ENCODE measurements at places on chromosomes 2 and 18. TPM values are rescaled to one million over a fixed set of nuclear protein-coding genes. Genes with fewer than 3 reads are reported as not detected.

GREB1L gene
- 0.79 TPM for total RNA-seq

GRHL1 gene
- total RNA-seq: 6.0 TPM

ASIC4 gene
- not detected for total RNA-seq

ERBB4 gene
- total RNA-seq: 152 TPM

ABCB11 gene
- 0.03 TPM for total RNA-seq

C2orf15 gene
- total RNA-seq: 6.3 TPM

POMC gene
- total RNA-seq: 1.5 TPM

FOXI3 gene
- total RNA-seq: not detected

SLC38A11 gene
- 20.0 TPM for total RNA-seq

OSGEPL1 gene
- 6.7 TPM for total RNA-seq

TMEM247 gene
- total RNA-seq: not detected

GRCh38 chr2:240398661-240399267 lies 36.7 kb upstream of the GPC1 start:
- DNase-seq: no peak

GRCh38 chr2:46837704-46838103 lies 77.9 kb downstream of the MCFD2 start:
- DNase-seq: no peak

- DNase-seq: peak; percentile 69
Measured at GRCh38 chr18:32802591-32803451, 30.0 kb upstream of the KLHL14 start.

GRCh38 chr2:217983276-217984233 lies 19.2 kb downstream of the TNS1 start:
- DNase-seq: no peak

DNA sequence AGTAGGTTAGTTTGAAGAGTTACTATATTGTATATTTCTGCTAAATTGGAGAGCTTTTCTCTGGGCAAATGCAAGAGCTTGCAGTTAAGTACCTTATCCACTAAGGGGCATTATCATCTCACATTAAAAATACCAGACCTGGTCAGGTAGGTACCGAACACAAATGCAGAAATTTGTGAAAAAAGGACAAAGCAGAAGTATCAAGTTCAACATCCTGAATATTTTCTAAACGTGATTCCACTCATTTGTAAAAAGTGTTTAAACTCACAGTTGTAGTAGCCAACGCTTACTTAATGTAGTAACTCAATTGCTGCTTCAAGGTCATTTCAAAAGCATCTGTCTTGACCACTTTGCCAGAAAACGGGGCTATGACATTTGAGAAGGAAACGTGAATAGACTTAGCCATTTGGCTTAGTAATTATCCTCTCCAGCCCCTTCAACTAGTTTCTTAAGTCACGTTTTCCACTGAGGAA lies 52.1 kb downstream of the CYRIA start:
- no peak for DNase-seq

DNA sequence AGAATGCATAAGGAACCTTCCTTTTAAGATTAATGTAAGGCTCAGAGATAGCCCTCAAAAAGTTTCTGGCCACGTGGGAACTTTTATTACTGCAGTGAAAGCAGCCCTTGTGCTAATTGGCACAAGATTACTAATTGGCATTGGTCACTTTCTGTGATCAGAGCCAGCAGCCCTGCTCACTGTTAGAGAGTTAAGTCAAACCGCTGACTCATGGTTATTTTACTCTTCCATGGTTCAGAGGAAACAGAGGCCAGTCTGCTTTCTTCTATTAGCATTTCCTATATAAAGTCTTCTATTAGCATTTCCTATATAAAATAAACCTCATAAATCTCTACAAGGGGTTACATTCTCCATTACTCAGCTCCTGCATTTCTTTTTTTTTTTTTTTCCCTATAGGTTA lies 1.5 kb upstream of the SLC35G4 start:
- DNase-seq: no peak

- DNase-seq: peak; percentile 58
Measured at GRCh38 chr18:59881728-59882656, 17.8 kb upstream of the PMAIP1 start.

DNA sequence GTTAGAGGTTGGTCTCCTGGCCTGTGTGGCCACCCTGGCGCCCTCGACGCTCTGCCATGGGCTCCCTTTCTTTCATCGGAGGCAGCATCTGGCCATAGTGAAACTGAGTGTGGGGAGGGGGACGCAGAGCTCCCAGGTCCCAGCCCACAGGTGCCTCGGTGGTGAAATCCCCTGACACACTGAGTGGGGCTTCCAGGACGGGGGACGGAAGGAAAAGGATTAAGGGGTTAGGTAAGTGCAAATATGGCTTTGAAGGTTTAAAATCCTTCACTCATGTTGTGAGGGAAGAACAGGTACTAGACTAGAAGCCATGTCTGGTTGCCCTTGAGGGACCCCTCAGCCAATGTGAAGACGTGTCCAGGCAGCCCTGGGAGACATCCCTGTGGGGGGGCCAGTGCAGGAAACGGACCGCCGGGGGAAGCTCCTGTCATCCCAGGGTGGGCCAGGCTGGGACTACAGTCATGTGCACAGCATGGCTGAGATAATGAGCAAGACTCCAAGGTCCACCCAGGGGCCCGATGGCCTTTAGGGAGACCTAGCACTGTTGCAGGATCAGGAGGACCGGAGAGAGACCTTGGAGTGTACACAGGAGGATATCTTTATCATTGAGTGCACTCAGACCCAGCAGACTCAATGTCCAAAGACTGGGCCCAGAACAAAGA lies 36.3 kb downstream of the RTP5 start:
- DNase-seq: no peak

- no peak for DNase-seq
Measured at GRCh38 chr2:197113275-197113711, 186.8 kb upstream of the PGAP1 start.

DNA sequence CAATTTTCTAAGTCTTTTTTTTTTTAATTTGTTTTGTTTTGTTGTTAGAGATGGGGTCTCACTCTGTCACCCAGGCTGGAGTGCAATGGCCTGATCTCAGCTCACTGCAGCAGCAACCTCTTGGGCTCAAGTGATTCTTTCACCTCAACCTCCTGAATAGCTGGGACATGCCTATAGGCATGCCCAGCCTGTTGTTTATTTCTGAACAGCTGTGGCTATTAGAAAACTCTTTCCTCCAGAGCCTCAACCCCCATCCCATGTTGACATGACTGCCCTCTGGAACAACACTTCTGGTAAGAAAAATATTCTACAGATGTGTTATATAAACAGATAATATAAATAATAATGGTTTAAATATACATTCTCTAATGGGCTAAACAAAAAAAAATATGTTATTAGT lies 44.4 kb upstream of the TWSG1 start:
- DNase-seq: no peak

GRCh38 chr18:55695091-55695490 lies 107.1 kb upstream of the TCF4 start:
- no peak for DNase-seq

DNA sequence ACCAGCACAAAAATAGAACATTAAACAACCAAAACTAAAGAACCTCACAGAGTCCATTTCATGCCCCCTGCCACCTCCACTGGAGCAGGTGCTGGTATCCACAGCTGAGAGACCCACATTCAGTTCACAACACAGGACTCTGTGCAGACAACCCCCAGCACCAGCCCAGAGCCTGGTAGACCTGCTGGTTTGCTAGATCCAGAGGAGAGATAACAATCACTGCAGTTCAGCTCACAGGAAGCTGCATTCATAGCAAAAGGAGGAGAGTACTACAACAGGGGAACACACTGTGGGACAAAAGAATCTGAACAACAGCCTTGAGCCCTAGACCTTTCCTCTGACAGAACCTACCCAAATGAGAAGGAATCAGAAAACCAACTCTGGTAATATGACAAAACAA lies 326.7 kb downstream of the METTL4 start:
- DNase-seq: no peak

DNA sequence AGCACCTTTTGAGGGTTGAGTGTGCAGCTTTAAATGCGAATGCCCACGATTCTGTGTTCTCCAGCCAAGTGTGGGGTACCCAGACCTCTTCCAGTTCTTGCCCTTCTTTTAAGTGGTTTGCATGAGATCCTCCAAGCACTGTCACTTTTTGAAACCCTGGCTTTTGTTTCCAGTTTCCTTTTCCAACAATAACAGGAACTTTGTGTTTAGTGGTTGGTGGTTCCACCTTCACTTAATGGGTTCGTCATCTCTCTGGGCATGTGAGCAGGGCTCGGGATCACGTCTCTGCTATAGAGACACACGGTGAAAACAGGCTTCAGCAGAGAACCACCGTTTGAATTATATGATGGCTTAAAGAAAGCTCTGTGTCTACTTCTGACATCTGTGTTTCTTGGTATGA lies 197.6 kb downstream of the LDLRAD4 start:
- DNase-seq: no peak

- DNase-seq: no peak
Measured at GRCh38 chr2:58539973-58540372, 298.8 kb upstream of the FANCL start.

- DNase-seq: no peak
Measured at GRCh38 chr2:135189148-135189547, 137.1 kb downstream of the RAB3GAP1 start.

GRCh38 chr18:35334821-35335220 lies 9.4 kb downstream of the ZNF24 start:
- DNase-seq: no peak

DNA sequence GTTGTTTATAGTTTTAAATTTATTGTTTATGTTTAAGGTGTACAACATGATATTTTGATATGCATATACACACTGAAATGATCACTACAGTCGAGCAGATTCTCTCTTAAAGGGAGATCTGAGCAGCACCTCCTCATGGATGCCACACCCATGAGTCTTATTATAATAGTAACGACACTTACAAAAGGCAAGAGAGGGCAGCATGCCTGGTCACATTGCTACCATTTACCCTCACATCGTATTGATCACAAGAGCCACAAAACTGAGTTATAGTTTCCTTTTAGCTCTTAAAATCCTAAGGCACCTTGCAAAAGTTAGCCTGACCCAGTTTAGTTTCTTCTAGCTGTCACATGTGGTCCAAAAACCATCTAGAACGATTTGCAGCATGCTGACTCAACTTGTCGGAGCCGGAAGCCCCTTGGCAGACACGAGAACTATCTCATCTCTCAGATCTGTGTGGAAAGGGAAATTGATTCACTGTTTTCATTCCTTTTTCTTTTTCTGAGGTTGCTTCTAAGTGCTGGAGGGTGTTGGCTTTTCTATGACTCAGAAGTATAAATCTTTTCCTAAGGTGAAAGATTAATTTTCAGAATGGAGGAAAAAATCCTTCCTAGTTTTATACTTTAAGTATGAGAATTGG lies 85.3 kb downstream of the CDC42EP3 start:
- peak; percentile 82 for DNase-seq

GRCh38 chr2:121038891-121039616 lies 245.9 kb downstream of the TFCP2L1 start:
- peak; percentile 84 for DNase-seq

GRCh38 chr2:60474301-60474700 lies 79.2 kb downstream of the BCL11A start:
- no peak for DNase-seq

- DNase-seq: no peak
Measured at GRCh38 chr2:177287814-177288213, 23.3 kb upstream of the NFE2L2 start.

DNA sequence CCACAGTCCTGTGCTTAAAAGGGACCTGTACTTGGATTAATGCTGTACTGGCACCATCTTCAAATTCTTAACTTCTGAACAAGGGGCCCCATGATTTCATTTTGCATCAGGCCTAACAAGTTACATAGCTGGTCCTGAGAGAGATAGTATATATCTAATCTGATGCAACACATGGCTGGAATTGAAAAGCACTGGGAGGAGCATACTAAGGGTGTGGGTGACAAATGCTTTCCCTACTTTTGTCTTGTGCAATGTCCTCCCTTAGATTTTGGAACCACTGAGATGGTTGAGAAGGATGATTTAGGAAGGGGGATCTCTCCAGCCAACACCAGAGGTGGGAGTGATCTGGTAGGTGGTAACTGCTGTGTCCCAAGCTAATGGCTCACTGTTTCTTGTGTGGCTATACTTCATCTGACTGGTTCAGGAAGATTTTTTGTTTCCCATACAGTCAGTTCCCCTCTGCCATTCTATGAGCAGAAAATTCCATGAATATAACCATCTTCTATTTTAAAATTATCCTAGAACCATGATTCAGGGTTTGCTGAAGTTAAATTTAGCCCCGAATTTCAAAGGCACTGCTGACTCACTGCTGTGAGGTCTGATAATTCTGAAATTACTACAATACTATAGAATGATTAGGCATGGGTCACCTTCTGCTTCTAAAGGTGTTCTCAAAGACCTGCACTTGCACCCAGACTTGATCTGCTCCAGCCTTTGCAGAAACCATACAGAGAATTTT lies 108.3 kb upstream of the NCKAP5 start:
- no peak for DNase-seq

- DNase-seq: no peak
Measured at GRCh38 chr2:152644189-152644873, 72.9 kb downstream of the PRPF40A start.

DNA sequence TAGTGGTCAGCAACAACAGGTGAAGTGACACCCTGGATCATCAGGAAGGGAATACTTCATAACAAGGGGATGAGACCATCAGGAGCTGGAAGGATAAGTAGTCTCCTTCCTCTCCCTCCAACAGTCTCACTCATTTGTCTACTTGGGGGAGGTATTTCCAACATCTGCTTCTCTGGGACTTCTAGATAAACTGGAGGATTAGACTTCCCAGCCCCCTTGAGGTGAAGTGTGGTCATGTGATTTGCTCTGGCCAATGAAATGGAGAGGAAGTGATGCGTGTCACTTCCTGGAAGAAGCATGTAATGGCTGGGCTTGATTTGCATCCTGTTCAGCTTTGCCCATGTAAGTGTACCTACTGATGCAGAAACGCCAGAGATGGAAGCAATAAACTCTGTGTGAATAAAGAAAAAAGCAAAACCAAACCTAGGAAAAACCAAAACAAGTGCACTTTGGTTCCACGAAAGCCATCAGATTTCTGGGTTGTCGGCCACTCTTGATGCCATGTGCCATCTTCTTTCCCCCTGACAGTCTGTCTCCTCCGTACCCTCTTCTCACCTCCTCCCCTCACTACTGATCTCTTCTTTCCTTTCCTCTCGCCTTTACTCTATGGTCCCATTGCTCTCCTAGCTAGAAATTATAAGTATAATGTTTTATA lies 76.1 kb upstream of the DNMT3A start:
- no peak for DNase-seq

DNA sequence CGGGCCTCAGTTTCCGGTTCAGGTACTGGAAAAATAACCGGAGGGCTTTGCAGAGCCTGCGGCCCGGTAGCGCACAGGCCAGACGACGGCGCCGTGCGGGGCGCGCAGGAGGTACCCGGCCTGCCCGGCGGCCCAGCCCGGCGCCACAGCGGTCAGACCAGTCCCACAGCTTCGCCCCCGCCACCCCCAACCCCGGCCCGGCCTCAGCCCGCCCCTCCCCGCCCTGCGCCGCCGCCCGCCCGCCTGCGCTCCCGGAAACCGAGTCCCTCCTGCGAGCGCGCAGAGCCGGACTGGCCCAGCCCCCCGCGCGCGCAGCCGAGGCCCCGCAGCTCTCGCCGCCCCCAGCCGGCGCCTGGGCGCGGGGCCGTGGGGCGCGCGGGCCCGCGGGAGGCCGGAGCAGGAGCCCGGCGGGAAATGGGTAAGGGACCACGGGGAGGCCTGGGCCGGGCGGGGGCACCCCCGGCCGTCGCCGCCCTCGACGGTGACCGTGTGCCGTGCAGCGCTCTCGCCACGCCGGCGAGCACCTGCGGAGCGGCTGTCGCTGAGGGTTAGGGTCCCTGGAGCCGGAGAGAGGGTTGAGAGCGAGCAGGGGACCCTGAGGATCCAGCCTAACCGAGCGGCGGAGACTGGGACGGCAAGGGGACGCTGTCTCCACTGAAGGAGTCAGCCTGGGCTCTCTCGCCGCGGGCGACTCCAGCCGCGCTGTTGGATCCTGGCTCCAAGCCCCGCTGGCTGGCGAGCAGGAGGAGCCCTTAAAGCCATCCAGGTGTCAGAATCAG lies 16.5 kb upstream of the PSD4 start:
- peak; percentile 72 for DNase-seq

Data from kidney (tissue), 22 donors.